ENCODE measurements at places on chromosomes 12 and 14. TPM values are rescaled to one million over a fixed set of nuclear protein-coding genes. Genes with fewer than 3 reads are reported as not detected.

DNA sequence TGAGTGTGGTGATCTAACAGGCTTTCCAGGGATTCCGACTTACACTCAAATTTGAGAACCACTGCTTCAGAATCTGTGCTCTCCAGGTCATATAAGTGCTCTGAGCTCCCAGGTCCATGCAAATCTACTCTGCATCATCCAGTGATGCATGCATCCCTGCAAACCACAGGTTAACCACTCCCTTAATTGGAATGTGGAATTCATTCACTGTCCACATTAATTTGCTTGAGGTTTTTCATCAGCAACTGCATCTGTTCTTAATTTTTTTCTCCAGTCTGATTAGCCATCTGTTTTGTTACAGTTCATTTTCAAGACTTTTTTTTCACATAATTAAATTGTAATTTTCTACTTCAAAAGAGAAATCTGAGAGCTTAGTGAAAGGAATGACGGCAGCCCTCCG lies 43.4 kb upstream of the RIN3 start:
- no peak overlapping the region for H3K4me3 ChIP-seq
- DNase-seq: no peak
- no peaks in the 10 kb centered on the region for H3K36me3 ChIP-seq
- H3K4me1 ChIP-seq: peaks cover 31% of the 10 kb centered on the region
- H3K27ac ChIP-seq: no peak overlapping the region

CCDC177 gene
- not detected for total RNA-seq

- H3K27ac ChIP-seq: no peak overlapping the region
- no peaks in the 10 kb centered on the region for H3K36me3 ChIP-seq
- H3K4me1 ChIP-seq: peaks cover 3% of the 10 kb centered on the region
- H3K4me3 ChIP-seq: no peak overlapping the region
- peaks cover 9% of the 10 kb centered on the region for H3K27me3 ChIP-seq
Observed at GRCh38 chr12:9391815-9392214, 183.6 kb upstream of the PZP start.

- no peaks in the 10 kb centered on the region for H3K27me3 ChIP-seq
- H3K4me1 ChIP-seq: no peaks in the 10 kb centered on the region
- H3K36me3 ChIP-seq: no peaks in the 10 kb centered on the region
- DNase-seq: no peak
- H3K27ac ChIP-seq: no peak overlapping the region
Observed at GRCh38 chr14:26738571-26738970, 140.7 kb upstream of the NOVA1 start.

DNA sequence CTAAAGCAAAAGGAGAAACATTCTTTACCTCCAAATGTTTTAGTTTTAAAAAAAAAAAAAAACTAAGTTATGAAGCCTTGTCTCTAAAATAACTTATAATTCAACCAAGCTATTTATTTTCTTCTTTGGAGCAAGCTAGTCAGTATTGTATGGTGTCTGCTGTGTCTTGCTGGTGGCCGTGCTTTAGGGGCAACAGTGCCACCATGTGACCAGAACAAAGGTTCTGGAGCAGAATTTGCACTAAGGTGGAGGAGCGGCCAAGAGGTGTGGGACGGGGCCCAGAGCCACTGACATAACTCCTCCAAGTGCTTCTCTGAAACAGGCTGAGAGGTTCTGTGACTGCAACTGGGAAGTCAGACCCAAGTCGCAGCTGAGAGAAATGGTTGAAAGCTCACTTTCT lies 4.5 kb downstream of the FICD start:
- DNase-seq: no peak
- no peaks in the 10 kb centered on the region for H3K27me3 ChIP-seq
- no peak overlapping the region for H3K4me3 ChIP-seq
- H3K4me1 ChIP-seq: peaks cover 24% of the 10 kb centered on the region
- H3K36me3 ChIP-seq: peaks cover 20% of the 10 kb centered on the region

GRCh38 chr12:132907216-132907615 lies 19.8 kb upstream of the CHFR start:
- peaks cover 12% of the 10 kb centered on the region for H3K36me3 ChIP-seq
- no peak for DNase-seq
- no peaks in the 10 kb centered on the region for H3K27me3 ChIP-seq

IL31 gene
- total RNA-seq: not detected

SNW1 gene
- 61.7 TPM for total RNA-seq

GRCh38 chr12:64392221-64392620 lies 1.7 kb upstream of the C12orf56 start:
- H3K4me1 ChIP-seq: peaks cover 4% of the 10 kb centered on the region
- no peak for DNase-seq
- H3K27me3 ChIP-seq: no peaks in the 10 kb centered on the region

DNA sequence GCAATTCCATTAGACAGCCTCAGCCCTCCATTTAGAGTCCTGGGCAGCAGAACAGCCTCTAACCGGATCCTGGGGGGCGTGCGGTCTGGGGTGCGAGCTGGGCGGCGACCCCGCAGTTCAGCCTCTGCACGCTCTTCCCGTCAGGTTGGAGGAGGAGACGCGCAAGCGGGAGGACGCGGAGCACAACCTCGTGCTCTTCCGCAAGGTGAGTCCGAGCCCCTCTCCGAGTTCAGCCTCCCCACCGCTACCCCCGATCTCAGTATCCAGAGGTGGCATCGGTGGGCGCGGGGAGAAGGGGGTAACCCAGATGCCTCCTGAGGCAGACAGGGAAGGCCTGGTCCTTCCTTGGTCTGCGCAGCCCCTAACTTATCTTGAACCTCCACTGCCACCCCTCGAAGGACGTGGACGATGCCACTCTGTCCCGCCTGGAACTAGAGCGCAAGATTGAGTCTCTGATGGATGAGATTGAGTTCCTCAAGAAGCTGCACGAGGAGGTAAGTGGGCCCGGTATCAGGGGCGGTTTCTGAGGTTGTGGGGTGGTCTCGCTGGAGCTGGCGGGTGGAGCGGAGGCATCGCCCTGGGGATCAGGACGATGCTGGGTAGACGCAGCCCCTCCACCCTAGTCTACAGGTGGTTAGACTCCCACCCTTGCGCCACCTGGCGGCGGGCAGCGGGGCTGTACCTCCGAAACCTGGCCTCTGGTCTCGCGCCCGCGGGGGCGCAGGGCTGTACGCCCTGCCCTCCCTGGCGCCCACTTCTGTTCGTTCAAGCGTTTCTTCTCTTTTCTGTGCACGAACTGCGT lies 1.3 kb downstream of the PRPH start:
- H3K27ac ChIP-seq: no peak overlapping the region
- peaks cover 33% of the 10 kb centered on the region for H3K27me3 ChIP-seq
- DNase-seq: peak; percentile 72
- H3K4me3 ChIP-seq: peak overlapping the region; percentile 56
- H3K36me3 ChIP-seq: no peaks in the 10 kb centered on the region

IL22 gene
- total RNA-seq: not detected

- no peaks in the 10 kb centered on the region for H3K36me3 ChIP-seq
- H3K27ac ChIP-seq: no peak overlapping the region
- peaks cover 25% of the 10 kb centered on the region for H3K27me3 ChIP-seq
- H3K4me3 ChIP-seq: no peak overlapping the region
- no peak for DNase-seq
Observed at GRCh38 chr12:113099364-113099763, 36.2 kb downstream of the RASAL1 start.

INHBC gene
- total RNA-seq: not detected

DNA sequence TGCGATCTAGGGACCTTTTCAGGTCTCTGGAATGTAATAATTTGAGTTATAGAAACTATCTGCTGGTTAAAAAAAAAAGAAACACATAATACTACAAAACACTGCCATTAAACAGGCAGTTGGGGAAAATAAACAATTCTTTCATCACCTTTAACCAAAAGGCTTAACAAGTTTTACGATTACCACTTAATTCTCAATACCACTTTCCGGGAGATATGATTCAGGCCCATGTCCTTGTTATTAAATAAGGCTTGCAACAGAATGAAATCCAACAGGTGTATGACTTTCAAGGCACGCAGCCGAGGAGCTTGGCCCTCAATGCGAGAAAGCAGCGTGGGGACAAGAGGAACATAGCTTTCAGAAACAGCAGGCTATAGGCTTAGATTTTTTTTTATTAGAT lies 5.6 kb upstream of the GLRX5 start:
- DNase-seq: no peak
- H3K36me3 ChIP-seq: no peaks in the 10 kb centered on the region
- H3K4me1 ChIP-seq: peaks cover 86% of the 10 kb centered on the region
- H3K4me3 ChIP-seq: no peak overlapping the region
- H3K27ac ChIP-seq: peak overlapping the region; percentile 53

DNA sequence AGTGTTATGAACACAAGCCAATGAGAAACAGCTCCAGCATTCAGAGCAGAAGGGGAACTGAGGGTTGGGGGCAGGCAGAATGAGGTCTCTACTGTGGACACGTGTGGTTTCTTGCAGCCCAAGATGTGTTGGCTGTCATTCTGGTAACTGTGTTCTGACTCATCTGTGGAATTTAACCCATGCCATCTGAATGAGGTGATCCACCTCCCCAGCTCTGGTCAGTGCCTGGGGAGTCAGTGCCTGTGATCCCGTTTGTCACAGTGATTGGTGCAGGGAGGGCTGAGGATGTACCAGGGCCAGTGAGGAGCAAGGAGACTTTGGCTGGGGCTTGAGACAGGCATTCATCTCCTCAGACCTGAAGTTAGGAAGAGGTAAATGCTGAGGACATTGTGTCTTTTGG lies 216.8 kb downstream of the MSRB3 start:
- H3K4me3 ChIP-seq: no peak overlapping the region
- no peak for DNase-seq
- H3K27ac ChIP-seq: no peak overlapping the region
- H3K4me1 ChIP-seq: peaks cover 26% of the 10 kb centered on the region
- no peaks in the 10 kb centered on the region for H3K36me3 ChIP-seq

DNA sequence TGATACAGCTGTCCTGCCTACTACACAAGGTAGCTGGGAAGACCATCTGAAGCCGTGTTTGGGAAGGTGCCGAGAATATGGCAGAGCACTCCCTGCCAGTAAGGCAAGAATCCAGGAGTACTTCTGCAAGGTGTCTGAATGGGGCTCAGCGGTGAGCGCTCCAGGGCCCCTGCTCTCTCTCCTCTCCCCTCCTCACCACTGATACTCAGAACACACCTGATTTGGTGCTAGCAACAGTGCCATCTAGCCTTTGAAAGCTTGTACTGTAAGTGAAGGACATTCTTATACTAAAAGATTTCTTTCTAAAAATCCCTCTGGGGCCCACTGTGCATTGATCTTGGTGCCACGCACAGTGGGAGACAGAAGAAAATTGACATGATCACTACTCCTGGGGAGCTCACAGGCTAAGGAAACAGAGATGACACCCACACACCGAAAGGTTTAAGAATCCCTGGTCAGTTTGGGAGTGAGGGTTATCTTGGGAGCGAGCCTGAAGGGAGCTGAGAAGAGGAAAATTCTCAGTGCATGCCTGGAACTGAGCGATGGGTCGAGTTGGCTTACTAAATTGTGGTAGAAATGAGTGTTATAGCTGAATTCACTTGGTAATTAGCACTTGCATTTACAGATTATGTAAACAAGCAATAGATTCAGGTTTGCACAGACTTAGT lies 216.9 kb downstream of the NTF3 start:
- peaks cover 23% of the 10 kb centered on the region for H3K27me3 ChIP-seq
- peaks cover 6% of the 10 kb centered on the region for H3K4me1 ChIP-seq
- H3K4me3 ChIP-seq: no peak overlapping the region
- DNase-seq: no peak
- no peak overlapping the region for H3K27ac ChIP-seq

DPF3 gene
- 1.1 TPM for total RNA-seq

DNA sequence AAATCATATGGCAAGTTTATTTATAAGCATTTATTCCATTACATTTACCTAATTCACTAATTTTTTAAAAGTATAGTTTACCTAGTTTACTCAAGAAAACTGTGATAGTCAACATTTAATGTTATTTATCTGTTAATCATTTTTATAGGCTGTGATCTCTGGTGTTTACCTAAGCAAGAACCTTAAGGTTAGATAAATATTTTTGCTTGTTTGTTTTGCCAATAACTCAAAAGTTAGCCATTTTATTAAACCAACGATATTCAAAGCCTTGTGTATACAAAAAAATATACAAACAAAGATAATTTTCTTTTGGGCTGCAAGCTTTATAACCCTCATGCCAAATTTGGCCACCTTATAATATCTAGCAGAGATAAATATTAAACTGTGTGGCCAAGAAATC lies 157.3 kb downstream of the SLCO1B3 start:
- H3K36me3 ChIP-seq: no peaks in the 10 kb centered on the region
- H3K27ac ChIP-seq: no peak overlapping the region
- H3K4me1 ChIP-seq: no peaks in the 10 kb centered on the region
- peaks cover 3% of the 10 kb centered on the region for H3K27me3 ChIP-seq
- H3K4me3 ChIP-seq: no peak overlapping the region
- no peak for DNase-seq

PUS7L gene
- 14.1 TPM for total RNA-seq

AHNAK2 gene
- 271 TPM for total RNA-seq

SAMD15 gene
- 1.4 TPM for total RNA-seq

DNA sequence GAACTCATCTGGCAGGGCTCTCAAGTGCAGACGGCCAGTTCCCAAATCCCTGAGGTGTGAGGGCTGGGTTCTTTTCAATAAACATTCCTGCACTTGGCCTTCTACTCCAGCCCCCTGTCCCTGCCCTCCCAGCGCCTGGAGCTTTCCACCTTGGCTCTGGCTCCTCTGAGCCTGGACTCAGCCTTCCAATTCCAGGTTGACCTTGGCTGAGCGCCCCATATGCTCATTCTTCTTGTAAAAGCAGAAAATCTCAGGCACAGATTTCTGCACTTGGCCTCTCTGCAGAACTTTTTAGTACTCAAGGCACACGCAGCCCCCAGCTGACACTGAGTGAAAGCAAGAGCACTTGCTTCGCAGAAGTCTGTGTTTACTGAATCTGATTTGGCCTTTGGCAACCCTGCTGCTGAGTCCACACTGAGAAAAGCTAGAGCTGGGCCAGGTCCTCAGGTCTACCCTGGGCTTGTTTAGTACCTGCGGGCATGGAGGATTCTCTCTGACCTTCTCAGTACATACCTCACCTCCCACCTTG lies 222.7 kb downstream of the MSRB3 start:
- H3K4me3 ChIP-seq: no peak overlapping the region
- H3K27ac ChIP-seq: no peak overlapping the region
- DNase-seq: no peak
- H3K36me3 ChIP-seq: no peaks in the 10 kb centered on the region

DNA sequence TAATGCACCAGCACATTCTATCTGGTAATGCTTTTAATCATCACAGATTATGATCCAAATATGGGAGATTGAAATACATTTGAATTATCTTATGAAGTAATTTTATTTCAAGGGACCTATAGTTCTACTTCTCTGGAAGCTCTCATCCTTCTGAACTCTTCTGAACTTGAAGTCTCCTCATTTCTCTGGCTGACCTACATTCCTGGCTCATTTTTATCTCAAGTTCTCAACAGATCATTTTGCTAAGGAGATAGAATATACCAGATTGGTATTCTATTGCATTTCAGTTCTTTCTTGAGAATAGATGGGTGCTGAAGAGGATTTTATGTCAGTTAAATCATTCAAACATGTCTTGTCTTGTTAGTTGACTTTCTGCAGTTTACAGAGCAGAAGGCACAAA lies 7.9 kb downstream of the HMGA2 start:
- no peaks in the 10 kb centered on the region for H3K27me3 ChIP-seq
- DNase-seq: no peak
- H3K36me3 ChIP-seq: peaks cover 8% of the 10 kb centered on the region
- H3K4me3 ChIP-seq: no peak overlapping the region
